NCI-H524 (cell line): ENCODE measurements at places on chromosomes 4 and X.

DNA sequence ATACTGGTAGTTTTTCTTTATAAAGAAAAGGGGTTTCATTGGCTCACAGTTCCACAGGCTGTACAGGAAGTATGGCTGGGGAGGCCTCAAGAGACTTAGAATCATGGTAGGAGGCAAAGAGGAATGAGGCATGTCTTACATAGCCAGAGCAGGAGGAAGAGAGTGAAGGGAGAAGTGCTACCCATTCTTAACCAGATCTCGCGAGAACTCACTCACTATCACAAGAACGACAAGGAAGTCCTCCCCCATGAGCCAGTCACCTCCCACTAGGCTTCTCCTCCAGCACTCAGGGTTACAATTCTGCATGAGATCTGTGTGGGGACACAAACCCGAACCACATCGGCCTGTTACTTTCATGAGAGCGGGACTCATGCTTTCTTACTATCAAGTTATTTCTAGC, 240.5 kb downstream of the TENM3 start:
- no peak for DNase-seq

GRCh38 chr4:183757060-183757459, 98.0 kb downstream of the TRAPPC11 start:
- DNase-seq: no peak

GRCh38 chr4:1511441-1512041, 105.3 kb upstream of the NKX1-1 start:
- DNase-seq: peak; percentile 27

GRCh38 chrX:12871257-12871656, 4.4 kb downstream of the TLR7 start:
- DNase-seq: no peak

DNA sequence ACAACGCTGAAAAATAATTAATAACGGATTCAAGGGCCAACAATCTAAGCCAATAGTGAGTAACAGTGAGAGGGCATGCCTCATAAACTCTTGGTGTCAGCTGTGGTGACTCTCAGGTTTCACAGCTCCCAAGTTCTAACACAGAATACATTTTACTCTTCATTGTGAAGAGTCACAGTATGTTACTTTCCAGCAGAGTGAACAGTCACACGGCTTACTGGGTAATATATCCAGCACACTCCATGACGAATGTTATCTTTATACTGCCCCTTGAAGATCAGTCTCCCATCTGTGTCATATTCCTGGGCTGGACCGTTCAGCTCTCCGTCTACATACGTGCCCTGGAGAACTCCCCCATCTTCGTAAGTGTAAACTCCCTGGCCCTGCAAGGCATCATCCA, 23.1 kb downstream of the SETD7 start:
- peak; percentile 76 for DNase-seq

DNA sequence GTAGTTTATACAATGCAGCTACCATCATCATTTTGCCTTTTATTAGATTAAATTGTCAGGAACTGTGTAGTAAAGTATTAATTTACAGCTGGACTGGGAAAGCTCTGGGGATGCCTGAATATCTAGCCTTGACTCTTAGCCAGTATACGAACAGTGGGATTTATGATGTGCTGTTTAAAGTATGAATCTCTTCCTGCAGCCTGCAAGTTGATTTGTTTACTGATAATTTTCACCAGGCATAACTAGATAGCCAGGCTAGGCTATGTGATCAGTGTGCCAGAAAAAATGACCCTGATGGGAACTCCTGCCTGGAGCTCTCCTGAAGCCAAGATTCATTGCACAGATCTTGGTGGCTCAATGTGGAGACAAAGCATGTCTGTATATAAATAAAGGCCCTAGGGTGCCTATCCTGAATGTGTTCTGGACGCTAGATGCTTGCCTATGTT, 119.2 kb downstream of the SCLT1 start:
- no peak for DNase-seq

- no peak for DNase-seq
Measured at GRCh38 chrX:63961964-63962363, 176.9 kb upstream of the ARHGEF9 start.

DNA sequence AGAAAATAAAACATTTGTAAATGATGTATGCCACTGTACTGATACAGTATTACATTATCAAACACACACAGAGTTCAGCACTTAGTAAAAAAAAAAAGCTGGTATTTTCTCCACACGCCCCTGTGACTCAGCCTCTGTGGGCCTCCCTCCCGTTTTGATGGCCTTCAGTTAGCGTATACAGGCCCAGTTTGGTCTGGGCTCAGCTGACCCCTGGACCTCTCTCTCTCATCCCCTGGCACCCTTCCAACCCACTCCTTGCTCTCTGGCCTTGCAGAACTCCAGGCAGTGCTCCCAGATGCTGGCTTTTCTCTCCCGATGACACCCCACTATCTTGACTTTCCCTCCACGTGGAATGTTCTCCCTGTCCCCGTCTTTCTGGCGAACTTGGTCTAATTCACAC, 89.0 kb upstream of the LIMCH1 start:
- DNase-seq: no peak

GRCh38 chr4:11542952-11543351, 114.3 kb upstream of the HS3ST1 start:
- DNase-seq: no peak

- DNase-seq: no peak
Measured at GRCh38 chr4:153622778-153623240, 61.3 kb upstream of the TLR2 start.

- no peak for DNase-seq
Measured at GRCh38 chr4:128291096-128291495, 3.5 kb upstream of the PGRMC2 start.

DNA sequence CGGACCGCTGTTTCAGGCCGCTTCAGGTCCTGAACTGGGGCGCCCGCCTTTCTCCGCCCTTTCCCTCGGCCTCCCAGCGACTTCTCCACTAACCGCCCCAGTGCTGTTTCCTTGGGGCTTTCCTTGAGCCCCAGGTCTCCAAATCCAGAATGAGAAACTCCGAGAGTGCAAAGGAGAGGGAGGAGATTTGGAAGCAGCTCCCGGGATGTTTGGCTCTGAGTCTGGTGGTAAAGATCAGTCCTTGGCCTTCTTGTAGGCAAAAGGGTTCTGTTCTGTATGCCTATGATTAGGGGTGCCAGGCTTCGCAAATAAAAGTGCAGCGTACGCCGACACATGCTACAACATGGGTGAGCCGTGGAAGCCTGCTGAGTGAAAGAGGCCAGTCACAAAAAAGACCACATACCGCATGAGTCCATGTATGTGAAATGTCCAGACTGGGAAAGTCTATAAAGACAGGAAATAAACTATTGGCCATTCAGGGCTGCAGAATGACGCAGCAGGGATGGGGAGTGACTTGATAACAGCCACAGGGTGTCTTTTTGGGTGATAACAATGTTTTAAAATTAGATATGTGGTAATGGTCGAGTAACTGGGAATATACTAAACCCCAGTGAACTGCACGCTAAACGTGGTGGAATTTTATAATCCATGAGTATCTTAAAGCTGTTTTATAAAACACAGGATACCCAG, 99.8 kb downstream of the TRAPPC11 start:
- no peak for DNase-seq

- no peak for DNase-seq
Measured at GRCh38 chrX:45774961-45775360, 574.3 kb upstream of the DIPK2B start.

- DNase-seq: no peak
Measured at GRCh38 chr4:178280362-178280761, 838.1 kb upstream of the AGA start.

DNA sequence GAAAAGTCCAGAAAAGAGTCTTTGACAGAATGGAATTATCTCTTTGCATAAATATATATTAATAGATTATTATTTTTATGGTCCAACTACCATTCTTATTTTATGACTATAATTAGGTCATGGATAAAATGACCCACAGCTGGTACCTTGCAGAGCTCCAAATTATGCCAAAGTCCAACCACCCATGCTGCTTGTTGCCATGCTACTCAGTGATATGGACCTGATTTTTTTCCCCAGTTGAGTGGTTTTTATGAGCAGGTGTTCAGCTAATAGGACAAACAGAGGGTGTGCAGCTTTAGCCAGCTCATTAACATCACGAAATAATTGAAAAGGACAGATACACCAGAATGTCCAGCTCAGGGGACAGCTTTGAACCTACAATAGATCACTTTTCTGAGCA, 9.7 kb downstream of the HOPX start:
- peak; percentile 46 for DNase-seq

DNA sequence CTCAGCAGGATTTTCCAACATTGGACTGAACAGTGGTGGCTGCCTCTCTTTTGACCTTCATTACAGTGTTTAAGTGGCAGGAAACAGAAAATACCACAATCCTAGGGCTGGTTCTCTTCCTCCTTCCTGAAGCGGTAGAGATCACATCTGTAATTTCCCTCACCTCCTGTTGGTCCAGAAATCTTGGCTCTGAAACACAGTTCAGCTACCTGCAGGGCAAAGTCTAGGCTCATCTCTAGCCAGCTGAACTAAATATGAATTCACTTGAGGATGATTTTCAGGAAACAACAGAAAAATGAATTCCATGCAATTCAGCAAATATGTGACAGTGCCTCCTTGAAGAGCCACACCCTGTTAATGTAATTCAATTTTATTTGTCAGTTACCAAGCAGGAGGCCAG, 531.9 kb downstream of the INPP4B start:
- no peak for DNase-seq

DNA sequence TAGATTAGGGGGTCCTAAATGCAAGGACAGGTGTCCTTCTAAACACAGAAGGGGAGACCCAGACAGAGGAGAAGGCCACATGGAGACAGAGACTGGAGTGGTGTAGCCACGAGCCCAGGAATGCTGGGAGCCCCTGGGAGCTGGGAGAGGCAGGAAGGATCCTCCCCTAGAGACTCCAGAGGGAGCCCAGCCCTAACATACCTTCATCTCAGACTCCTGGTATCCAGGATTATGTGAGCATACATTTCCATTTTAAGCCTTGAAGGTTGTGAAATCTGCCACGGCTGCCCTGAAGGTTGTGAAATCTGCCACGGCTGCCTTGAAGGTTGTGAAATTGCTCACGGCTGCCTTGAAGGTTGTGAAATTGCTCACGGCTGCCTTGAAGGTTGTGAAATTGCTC, 148.4 kb downstream of the ASMT start:
- no peak for DNase-seq

DNA sequence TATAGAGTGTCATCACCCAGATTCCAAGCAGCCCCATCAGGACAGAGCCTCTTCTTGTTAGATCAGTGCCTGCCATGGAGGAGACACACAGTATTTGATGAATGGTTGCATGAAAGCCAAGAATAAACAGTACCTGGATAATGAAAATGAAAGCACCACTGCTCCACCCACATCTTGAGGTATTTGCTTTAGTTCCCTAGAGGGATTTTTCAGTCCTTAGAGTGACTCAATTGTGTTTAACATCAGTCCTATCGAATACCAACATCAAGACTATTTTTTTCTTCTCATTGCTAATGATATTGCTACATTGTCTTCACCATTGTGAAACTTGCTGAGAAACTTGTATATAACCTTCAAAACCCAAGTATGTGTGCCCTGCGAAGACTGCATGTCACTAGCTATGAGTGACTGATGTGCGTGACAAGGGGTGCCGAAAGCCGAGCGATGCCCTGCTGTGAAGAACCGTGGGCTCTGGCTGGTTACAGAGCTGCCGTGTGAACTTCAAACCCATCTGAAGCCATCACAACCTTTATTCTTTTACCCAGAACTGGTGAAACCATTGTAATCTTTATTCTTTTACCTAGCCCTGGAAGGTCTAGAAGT, 211.3 kb upstream of the FAT1 start:
- DNase-seq: no peak

- no peak for DNase-seq
Measured at GRCh38 chr4:81257816-81258215, 42.8 kb upstream of the PRKG2 start.

DNA sequence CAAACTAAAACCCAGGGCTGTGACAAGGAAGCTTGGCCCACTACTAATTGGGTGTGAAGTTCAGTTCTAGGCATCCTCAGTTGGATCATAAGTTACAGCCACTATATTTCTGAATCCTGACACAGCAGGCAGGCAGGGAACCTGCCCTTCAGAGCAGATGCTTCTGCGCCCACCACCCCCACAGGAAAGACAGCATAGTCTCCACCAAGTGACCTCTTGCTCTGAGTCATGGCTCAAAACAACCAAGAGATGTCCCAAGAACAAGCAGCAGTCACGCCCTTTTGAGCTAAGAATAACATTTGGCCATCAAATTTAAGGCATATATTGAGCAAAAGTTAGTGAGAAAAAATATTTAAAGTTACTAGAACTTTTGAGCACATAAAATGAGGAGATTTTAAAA, 170.7 kb upstream of the SMARCAD1 start:
- DNase-seq: no peak

- DNase-seq: no peak
Measured at GRCh38 chr4:62271107-62271506, 1071.0 kb downstream of the ADGRL3 start.

- no peak for DNase-seq
Measured at GRCh38 chrX:53362449-53362848, 60.0 kb downstream of the SMC1A start.

GRCh38 chr4:165873298-165874071, 448 bp downstream of the TLL1 start:
- no peak for DNase-seq

DNA sequence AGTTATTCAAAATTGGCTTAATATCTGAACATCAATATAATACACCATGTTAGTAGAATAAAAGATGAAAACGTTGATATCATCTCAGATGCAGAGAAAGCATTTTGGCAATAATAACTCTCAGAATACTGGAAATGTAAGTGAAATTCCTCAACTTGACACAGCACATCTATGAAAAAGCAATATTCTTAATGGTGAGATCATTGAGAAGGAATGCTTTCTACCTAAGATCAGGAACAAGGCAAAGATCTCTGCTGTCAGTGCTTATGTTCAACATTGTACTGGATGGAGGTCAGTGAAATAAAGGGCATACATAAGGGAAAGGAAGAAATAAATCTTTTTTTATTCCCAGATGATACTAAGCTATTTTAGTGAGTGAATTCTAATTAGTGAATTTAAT, 40.6 kb downstream of the MRPL1 start:
- DNase-seq: no peak

GRCh38 chr4:152778656-152779512, 646 bp downstream of the TIGD4 start:
- DNase-seq: peak; percentile 7

- no peak for DNase-seq
Measured at GRCh38 chr4:91989914-91990313, 313.9 kb upstream of the GRID2 start.

GRCh38 chr4:98659106-98659592, 738 bp upstream of the TSPAN5 start:
- peak; percentile 14 for DNase-seq

GRCh38 chr4:185879666-185880312, 67.8 kb upstream of the SORBS2 start:
- DNase-seq: no peak

GRCh38 chr4:57401586-57401985, 291.4 kb upstream of the IGFBP7 start:
- DNase-seq: no peak

- no peak for DNase-seq
Measured at GRCh38 chrX:78384486-78384885, 57.1 kb upstream of the CYSLTR1 start.

- no peak for DNase-seq
Measured at GRCh38 chrX:132967049-132967448, 8.6 kb upstream of the HS6ST2 start.
